ENCODE measurements at places on chromosomes 12 and 14. TPM values are rescaled to one million over a fixed set of nuclear protein-coding genes. Genes with fewer than 3 reads are reported as not detected.

Gene IQSEC3
- total RNA-seq, result 1.1 TPM

Gene TEX22
- total RNA-seq, result 0.49 TPM

Gene EP400
- total RNA-seq, result 9.0 TPM

Gene RASAL1
- total RNA-seq, result 0.04 TPM

Gene FOXN3
- 63.4 TPM for total RNA-seq

Gene TAPBPL
- 10.5 TPM for total RNA-seq

Gene DDN
- total RNA-seq, result 19.2 TPM

Gene FOXJ2
- total RNA-seq, result 10.9 TPM

Gene ARMH4
- total RNA-seq, result 11.3 TPM

DNA sequence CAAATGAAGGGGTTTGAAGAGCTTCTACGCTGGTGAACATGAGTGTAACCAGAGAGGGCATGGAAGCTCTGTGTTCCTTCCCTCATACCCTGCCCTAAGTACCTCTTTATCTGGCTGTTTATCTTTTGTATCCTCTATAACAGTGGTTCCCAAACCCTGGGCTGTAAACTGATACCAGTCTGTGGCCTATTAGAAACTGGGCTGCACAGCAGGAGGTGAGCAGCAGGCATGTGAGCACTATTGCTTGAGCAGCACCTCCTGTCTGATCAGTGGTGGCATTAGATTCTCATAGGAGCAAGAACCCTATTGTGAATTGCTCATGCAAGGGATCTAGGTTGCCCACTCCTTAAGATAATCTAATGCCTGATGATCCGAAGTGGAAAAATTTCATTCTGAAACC lies 172.9 kb upstream of the AVPR1A start:
- no peak for DNase-seq

DNA sequence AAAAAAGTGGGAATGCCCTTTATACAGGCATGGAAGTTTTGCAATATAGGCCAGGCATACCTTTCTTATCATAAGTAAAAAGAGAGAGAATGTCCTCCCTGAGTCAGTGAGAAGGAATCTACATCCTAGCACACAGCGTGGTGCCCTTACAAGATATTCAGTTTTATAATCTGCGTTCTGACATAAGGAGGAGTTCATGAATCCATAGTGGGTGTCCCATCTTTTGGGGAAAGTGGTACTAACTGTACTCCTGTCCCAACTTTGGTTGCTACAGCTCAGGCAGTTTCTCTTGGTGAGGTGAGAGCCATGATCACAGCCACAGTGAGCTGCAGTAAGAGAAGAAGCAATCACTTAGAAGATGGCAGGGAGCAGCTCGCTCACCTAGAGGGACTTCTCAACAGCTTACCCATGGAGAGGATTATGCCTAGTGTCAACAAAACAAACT lies 332.9 kb downstream of the BCAT1 start:
- no peak for DNase-seq

- peak; percentile 95 for DNase-seq
Measured at GRCh38 chr12:31590642-31591379, at the start of gene DENND5B. Gene DENND5B, minus strand, starts transcription at chr12:31591136. Its CDS starts 304 bp downstream, at chr12:31590832.

DNA sequence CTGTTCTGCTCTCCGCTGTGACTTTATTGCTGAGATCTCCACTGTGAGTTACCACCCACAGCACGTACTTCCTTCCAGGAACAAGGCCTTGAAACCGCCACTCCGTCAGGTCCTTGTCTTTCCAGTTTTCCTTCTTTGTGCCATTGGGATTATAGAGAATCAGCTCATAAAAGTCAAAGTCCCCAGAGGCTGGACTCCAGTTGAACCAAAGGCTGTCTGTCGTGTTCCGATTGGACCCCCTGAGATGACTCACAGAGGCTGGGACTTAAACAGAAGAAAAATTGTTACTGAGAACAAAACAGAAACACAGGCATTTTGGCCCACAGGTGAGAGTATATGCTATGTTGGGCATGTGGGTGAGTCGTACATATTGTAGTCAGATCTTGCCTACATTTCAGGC lies 76.6 kb downstream of the PTPRB start:
- DNase-seq, result no peak

DNA sequence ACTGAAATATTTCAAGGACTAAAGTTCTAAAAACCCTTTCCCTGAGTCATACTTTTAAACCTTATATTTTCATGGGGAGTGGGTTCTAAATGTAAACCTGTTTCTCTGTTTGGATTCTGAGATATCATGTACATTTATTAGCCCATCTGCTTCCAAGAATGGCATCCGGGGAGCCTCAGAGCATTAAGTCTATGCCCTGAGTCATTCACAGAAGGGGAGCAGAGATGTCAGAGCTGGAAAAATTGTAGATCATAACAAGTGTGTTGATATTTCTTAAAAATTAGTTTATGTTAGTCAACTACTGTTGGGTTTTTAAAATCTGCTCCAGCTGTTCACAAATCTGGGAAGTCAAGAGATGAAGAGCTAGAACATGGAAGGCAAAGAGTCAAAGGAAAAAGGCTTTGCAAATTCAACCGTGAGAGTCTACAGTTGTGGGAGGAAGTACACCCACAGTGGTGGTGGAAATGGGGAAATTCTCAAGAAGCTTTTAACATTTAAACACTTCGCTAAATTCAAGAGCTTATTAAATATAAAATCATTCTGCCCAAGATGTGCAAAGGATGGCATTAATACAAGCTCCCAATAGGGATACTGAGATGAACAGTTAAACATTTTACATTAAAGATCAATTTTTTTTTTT lies 70.5 kb upstream of the FLRT2 start:
- no peak for DNase-seq

GRCh38 chr12:132825861-132826260 lies 2.8 kb downstream of the GOLGA3 start:
- no peak for DNase-seq

- no peak for DNase-seq
Measured at GRCh38 chr14:80152763-80153162, 58.5 kb downstream of the DIO2 start.

DNA sequence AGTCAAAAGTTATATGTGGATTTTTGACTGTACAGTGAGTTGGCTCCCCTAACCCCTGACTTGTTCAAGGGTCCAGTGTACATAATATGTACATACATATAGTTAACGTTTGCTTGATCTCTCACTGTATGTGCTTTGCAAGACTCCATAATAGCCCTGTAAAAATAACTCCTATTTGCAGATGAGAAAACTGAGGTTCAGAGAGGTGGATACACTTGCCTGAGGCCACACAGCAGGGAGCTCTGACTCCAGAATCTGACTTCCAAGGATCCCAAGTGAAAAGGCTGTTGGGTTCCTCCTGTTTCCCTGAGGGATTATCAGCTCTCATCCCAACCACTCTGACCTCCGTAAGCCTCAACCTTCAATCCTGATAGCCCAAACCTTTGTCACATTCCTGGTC lies 41.7 kb downstream of the CMKLR1 start:
- DNase-seq, result no peak

- no peak for DNase-seq
Measured at GRCh38 chr14:53550776-53551175, 397.7 kb upstream of the DDHD1 start.

- DNase-seq, result no peak
Measured at GRCh38 chr14:88729159-88729558, 63.6 kb downstream of the EML5 start.

- peak; percentile 59 for DNase-seq
Measured at GRCh38 chr12:101857043-101857558, 20.3 kb upstream of the DRAM1 start.

DNA sequence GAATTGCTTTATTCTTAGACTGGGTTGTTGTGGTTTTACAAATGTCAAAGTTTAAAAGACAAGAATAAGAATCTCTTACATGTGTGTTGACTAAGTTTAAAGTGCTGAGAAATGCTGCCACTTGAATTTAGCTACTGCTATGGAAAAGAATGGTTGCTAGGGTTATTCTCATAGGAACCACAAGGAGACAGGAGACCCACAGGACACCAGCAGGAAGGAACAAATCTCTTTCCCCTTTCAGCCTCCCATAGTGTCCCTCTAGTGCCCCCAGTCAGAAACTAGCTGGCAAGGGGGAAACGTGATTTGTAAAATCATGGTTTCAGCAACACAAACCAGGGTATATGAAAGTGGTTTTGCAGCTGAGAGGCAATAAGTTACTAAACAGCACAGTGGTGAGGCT lies 102.7 kb downstream of the ST8SIA1 start:
- DNase-seq, result no peak

DNA sequence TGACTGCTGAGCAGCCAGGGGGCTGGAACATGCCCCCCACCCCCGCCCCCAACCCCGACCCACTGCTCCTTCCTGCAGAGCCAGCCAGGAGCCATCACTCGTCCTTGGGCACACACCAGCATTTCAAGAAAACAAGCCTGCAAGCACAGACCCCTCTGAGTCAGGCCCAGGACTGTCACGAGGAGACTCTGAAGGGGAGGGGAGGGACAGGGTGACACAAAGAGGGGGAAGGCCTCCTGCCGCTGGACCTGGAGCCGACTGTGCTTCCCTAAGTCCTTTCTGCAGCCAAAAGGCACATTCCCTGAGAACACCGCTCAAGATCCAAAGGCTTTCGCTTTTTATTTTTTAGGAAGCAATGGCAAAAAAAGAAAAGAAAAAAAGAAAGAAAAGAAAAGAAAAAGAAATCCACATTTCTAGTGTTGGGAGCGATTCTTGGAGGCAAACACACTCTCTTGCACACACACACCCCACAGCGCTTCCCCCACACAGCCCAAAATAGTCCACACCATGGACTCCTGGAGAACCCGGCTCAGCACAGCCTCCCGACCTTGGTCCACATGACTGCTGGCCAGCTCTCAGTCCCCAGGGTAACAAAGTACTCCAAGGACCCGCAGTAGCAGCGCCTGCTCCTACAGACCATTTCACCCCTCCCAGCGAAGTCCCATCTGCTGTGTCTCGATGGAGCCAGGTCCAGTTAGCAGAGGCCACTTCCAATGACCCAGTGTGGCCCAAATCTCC lies 101.7 kb downstream of the DPF3 start:
- DNase-seq, result peak; percentile 19

DNA sequence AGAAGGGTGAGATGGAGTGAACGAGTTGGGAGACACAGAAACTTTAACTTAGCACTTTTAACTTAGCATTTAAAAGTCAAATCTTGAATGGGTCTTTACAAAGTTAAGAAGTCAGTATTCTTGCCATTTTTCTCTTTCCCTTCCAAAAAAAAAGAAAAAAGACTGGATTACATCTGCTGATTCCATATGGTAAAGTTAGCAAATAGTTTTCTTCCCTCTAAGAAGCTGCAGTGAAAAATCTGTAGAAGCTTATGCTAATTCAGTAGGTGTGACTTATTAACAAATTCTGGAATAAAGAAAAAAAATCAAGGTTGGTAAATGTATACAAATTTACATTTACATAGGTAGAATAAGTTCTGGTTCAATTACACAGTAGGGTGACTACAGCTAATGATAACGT lies 50.9 kb downstream of the COCH start:
- DNase-seq, result no peak

DNA sequence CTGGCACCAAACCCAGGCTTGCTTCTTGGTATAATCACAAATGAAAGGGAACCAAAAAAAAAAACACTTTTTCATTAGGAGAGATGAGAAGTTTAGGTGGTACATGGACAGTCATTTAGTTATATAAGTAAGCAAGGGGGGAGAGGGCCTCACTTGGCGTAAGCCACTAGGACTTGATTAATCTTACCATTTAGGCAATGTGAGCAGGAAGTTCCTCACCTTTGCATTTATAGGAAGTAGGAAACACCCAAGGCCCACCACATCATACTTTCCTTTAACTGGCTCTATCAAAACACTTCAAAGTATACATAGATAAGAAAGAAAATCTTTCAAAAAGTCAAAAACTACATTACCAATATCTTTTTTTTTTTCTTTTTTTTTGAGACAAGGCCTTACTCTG lies 6.7 kb upstream of the RPS6KA5 start:
- no peak for DNase-seq

DNA sequence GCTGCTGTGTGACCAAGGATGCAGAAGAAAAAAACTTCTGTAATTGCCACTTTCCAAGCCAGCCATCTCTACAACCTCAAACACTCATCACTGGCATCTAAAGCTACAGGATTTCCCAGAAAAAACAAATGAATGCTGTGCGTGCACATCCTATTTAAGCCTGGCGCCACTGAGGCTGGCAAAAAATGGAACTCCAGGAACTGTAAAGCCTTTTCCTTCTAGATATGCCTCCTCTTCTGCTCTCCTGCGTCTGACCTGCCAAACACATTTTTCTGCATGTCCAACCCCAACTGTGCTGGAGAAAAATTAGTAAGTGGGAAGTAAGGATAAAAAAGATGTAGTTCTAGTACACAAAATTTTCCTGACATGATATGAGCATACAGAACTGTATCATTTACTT lies 184.9 kb downstream of the ITPR2 start:
- DNase-seq, result no peak

DNA sequence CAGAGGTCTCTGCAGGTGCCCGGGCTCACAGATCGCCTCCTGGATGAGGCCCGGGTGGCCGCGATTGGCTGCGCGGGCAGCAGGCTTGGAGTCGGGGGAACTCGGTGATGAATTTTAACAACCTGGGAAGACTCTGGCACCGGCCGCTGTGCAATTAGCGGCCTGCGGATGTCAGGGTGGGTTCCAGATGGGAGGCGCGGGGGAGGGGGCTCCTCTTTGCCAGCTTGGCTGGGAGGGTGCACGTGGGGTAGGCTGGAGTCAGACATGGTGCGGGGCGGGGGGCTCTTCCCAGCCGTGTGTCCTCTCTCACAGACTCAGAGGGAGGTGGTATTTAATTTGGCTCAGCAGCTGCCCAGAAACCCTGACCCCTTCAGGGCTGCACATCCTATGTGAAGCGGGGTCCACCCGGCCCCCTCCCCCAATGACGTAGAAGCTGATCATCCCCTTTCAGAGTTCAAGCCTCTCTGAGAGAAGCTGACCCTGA lies 81.4 kb downstream of the KIF26A start:
- DNase-seq, result no peak

GRCh38 chr14:68471964-68472508 lies 320.8 kb downstream of the ZFP36L1 start:
- no peak for DNase-seq

- DNase-seq, result peak; percentile 81
Measured at GRCh38 chr12:7571257-7571656, 67.7 kb upstream of the CD163 start.

GRCh38 chr12:124852329-124852831 lies 11.3 kb downstream of the SCARB1 start:
- no peak for DNase-seq

- DNase-seq, result no peak
Measured at GRCh38 chr12:84732828-84733340, 179.7 kb downstream of the SLC6A15 start.
